ENCODE measurements at places on chromosomes 16 and 17.
A peak's percentile ranks its signal among the peaks of the same experiment; 100 is the strongest.

DNA sequence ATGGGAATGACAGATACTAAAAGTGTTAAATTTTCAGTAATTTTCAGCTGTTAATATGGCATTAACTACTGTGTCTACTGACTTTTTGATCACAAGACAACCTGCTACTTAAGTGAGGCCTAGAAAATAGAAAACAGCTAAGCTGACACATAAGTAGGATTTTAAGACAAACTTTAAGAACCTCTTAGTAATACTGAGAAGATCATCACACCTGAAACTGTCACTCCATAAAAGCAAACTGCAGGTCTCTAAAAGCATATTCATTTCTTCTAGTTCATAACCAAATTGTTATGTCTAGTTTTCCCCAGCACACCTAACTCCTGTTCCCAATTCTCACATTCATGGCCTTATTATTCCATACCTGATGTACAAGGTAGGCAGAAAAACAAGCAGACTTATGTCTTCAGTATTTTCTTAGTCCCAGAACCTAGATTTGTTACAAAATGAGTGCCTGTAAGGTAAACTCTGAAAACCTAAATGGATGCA is 8.0 kb downstream of the SRSF1 start:
- DNase-seq = no peak

DNA sequence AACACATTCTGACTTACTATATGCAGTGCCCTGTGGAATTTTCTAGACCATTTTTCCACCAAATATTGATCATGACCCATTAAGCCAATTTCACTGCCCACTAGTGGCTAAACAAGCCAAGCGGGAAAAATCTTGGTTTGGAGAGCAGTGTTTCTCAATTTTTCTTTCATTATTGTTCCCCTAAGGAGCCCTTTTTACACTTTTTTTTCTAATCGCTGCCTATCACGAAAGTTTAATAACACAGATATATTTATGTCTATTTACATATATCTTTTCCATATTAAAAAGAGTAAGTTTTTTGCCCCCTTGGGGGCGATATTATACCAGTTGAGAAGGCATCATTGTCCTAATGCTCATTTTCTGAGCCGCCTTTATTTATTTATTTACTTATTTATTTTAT is 10.8 kb upstream of the TLCD3B start:
- peak; percentile 50 for DNase-seq

GRCh38 chr16:64870859-64871258 is 251.0 kb downstream of the CDH11 start:
- no peak for DNase-seq

GRCh38 chr16:12496186-12496585 is 307.5 kb downstream of the CPPED1 start:
- no peak for DNase-seq

DNA sequence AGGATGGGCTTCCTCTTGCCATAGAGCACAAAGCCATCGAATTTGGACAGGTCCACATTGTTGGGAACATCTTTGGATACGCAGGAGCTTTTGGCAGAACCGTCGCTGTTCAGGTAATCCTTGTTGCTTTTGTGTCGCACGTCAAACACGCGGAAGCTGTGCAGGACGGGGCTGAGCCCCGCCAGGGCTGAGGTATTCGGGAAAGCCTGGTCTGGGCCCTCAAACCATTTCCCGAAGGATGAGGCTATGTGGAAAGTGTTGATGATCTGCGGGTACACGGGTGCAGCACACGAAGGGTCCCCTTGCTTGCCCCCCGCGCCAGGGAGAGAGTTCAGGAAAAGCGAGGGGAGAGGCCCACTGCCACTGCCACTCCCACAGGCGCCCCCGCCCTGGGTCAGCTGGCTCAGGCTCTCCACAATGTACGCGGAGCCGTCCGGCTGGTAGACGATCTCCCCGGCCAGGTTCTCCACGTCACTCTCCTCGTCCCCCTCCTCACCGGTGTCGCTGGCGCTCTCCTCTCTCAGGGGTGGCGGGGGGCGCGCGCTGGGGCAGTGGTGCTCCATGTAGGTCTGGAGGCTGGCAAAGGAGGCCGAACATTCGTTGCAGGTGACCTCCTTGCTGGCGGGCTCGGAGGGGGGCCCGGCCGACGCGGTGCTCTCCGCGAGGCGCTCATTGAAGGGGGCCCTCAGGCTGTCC is 88.5 kb downstream of the ZFHX3 start:
- no peak for DNase-seq

- no peak for DNase-seq
Observed at GRCh38 chr16:69888005-69888590, 63.0 kb upstream of the CLEC18A start.

- peak; percentile 96 for DNase-seq
Observed at GRCh38 chr16:84532291-84532724, 27.8 kb upstream of the MEAK7 start.

GRCh38 chr17:66354981-66355380 is 52.6 kb downstream of the PRKCA start:
- peak; percentile 66 for DNase-seq

DNA sequence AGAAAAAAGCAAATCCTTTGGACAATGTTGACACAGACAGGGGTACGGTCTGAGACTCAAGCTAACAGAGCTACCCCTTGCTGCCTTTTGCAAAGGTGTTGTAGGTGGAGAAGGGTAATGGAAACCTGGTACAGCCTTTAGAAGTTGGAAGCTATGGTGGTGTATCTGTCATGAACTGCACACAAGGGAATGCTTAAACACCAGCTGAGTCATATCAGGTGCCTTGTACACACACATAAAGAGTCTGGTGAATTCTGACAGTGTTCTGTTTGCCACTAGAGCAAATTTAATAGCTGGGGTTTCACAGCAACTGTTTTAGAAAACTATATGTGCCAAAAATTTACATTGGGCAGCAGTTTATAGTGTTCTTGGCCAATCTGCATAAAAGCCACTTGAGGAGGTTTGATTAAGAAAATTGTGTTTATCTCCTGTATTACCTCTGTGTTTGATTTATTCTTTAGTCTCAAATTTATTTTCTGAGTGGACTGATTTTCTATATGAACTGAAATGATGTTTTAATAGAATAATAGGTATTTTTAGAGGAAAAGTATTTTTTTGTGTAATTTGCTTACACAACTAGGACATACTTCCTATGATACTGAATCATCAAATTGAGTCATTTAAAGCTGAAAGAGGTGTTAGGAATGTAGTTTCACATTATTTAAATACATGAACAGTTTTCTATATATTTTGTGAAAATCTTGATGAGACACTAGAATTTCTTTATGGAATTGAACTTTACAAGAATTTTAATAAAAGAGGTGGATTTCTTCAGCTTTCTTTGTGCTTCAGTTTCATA is 136.9 kb downstream of the MAP2K6 start:
- DNase-seq = peak; percentile 34

DNA sequence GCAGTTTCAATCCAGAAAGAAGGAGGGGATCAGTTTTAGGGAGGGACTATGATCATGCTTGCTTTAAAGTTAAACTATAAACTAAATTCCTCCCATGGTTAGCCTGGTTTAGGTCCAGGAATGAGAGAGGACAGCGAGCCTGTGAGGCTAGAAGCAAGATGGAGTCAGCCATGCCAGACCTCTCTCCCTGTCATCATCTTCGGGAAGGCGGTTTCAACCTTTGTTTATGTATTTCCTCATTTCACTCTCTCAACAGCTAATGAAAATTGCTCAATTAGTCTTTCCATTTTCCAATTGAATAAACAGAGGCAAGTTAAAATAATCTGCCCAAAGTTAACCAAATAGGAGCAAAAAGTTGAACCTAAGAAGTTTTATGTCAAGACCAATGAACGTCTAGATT is 201.5 kb downstream of the KCNJ2 start:
- DNase-seq = no peak

DNA sequence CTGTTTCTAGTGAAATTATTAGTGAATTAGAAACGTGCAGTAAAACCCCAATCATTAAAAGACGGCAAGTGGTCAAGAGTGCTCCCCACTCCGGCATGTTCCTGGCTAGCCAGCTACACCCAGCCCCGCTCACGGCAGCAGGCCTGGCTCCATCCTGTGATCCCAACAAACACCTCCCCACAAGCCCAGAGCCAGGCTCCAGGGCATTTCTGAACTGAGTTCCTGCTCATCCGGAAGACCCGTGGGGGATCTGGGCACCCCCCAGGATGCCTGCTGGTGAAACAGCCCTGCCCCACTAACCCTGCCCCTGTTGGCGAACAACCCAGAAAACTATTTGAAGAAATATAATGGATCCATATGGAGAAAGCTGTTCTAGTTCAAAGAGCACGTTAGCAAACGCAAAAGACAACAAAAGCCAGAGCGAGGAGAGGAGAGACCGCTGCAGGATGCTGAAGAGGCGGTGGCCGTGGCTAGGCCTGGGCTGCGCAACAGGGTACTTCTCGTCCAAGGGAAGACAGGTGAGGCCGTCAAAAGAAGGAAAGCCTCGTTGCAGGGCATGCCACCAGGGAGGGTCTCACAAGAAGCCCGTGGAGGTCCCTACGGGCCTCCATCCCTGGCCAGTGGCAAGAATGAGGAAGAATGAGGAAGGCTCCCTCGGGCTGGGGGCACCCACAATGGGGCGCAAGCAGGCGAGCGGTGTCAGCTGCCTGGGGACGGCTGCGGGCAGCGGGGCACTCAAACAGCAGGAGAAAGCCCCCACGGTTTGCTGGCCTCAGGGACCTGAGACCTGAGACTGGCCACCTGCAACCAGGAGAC is 19.2 kb downstream of the SLC16A3 start:
- DNase-seq = no peak

GRCh38 chr17:27494192-27495091 is 38.2 kb downstream of the KSR1 start:
- DNase-seq = peak; percentile 24

DNA sequence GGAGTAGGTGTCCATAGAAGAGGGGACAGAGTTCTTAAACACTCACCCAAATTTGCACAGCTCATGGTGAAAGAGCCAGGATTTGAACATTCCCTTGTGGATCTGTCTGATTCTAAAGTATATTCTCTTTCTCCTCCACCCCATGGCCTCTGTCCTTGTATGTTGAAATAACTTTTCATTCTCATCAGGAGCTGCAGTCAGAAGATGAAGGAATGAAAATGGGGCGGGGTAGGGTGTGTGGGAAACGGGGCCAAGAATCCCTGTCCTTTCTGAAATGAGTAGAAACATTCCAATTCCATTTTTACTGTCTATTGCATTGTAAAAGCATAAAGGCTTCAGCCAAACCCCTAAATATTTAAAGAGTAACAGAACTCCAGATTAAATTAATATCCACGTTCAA is 42.8 kb downstream of the NOG start:
- DNase-seq = no peak
